ENCODE measurements at places on chromosomes 3 and 15.

DNA sequence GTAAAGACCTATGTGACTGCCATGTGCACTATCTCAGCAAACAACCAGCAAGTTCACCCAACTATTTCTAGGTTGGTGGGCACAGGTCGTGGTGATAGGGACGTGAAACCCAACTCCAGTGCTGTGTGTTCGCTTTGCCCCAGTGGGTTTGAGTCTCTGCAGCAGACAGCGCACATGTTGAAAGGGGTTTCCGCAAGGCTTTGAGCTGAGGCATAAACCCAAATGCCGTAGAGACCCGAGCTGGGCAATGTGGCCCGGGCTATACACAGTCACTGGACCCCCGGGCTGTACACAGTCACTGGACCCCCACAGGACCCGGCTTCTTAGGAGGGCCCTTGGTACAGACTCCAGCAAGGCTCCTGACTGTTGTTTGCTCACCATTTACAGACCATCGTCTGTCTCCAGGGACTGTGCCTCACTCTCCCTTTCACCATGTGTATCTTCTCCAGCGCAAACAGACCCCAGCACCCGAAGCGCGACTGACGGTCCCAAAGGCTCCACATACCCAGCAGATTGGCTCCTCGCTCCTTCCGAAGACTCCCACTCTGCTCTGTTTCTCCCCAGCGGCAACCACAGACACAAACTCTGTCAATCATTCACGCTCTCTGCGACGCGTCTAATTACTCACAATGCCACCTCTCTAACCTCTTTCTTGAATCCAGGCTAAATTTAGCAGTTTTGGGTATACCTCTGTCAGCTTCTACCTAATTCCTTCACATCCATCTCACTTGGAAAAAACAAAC lies 31.2 kb downstream of the PCSK6 start:
- DNase-seq: peak; percentile 39

- no peak for DNase-seq
Measured at GRCh38 chr15:63436341-63436740, 54.7 kb upstream of the CA12 start.

DNA sequence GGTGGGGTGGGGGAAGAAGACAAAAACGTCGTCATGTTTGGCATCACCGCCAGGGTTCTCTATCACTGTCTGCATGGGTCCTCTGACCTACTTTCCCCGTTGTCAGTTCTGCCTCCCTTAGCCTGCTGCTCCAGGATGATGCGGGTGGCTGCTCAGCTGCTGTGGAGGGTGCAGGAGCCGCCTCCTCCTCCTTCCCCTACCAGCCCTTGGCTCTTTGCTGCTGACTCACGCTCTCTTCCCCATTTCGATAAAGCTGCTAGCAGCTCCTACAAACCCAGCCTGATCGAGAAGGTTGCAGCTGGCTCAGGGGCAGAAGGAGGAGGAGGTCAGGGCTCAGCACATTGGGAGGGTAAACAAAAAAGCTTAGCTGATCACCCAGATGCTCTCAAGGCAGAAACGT lies 49.5 kb upstream of the SEC13 start:
- DNase-seq: no peak

GRCh38 chr15:80036071-80036470 lies 23.4 kb upstream of the ZFAND6 start:
- DNase-seq: no peak

DNA sequence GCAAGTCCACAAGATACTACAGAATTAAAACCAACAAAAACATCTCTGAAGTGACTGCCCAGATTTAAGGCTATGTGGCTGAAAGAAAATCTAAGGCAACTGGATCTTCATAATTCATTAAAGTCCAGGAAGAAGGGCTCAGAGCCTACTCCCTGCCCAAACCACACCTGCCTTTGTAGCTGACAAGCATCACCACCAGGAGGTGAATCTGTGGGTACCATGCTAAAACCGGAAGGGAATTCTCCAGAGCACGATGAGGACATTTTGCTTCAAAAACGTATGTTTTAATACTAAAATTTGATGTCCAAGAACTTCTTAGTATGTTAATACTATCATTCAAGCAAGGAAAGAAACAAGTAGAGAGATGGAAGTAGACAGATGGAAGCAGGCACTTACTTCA lies 495.9 kb upstream of the NECTIN3 start:
- no peak for DNase-seq

DNA sequence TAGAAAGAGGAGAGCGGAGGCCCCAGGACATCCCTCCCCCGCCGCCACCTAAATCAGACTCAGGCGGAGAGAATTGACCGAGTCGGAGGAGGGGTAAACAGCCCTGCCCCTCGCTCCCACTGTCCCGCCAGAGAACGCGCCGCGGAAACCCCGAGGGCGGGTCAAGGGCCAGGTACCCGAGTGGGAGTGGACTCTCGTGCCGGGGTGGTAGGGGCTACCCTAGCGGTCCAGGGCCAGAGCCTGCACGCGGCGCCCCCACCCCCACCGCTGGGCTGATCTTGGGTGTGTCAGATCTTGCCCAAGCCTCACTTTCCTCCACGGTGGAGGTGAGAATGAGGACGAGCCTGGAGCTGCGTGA lies 19.0 kb downstream of the SPATA12 start:
- DNase-seq: no peak

DNA sequence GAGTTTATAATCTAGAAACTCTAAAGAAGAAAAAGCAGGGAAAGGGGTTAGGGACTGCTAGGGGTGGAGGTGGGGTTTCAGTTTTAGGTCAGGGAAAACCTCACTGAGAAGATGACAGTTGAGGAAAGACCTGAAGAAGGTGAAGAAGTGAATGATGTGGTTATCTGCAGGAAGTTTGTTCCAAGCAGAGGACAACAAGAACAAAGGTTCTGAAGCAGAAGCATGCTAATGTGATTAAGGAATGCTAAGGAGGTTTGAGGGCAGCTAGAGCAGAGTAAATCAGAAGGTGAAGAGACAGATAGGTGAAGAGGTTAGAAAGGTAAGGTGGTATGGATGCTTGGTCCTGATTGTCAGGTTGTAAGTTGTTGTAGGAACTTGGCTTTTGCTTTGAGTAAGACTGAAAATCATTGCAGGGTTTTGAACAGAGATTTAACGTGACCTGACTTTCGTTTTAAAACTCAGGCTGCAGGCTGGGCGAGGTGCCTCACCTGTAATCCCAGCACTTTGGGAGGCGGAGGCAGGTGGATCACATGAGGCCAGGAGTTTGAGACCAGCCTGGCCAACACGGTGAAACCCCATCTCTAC lies 8.6 kb downstream of the OXSR1 start:
- no peak for DNase-seq

DNA sequence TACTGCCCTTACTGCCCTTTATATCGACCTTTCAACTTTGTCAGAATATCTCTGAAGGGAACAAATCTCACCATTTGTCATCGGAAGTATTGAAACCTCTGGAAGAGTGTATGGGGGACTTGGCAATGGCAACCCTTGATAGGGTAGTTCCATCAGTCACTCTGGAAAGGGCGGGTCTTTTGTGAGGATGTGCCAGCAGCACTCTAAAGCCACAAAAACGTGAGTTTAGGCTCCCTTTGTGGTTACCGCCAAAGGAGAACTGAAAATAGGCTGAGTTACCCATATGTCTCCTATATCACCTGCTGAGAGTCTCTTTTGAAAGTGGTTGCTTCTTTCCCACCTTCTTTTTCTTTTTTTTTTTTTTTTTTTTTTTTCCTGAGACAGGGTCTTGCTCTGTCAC lies 296.8 kb upstream of the CHRM5 start:
- DNase-seq: no peak

- DNase-seq: no peak
Measured at GRCh38 chr3:9266716-9267115, 17.3 kb upstream of the SRGAP3 start.

DNA sequence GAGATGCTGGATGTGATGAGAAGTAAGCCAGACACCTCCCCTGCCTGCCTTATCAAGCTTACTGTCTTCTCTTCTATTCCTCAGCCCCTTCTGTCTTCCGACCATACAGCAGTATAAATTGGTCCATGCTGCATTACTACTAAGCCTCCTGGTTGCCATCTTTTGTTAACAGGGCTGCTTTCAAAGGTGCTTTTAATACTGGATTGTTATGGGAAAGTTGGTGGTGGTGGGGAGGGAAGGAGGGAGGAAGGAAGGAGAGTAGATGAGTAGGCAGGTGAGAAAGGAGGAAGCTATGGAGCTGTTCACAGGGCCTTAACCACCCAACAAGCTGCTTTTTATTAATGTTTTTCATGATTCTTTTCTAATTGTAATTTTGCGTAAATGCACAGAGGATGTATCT lies 114.9 kb downstream of the SLC25A26 start:
- no peak for DNase-seq

DNA sequence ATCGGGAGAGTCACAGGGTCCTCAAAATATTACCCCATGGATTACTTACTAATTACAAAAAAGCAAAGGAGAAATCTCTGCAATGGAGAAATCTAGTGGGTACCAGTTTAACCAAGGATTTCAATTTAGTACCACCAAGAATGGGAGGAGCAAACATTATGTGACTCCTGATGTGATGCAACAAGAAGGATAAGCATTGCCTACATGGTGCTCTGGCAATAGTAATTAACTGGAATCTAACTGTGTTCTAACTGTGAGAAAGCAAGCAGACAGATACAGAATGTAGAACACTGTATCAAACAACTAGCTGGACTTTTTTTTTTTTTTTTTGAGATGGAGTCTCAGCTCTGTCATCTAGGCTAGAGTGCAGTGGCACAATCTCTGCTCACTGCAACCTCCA lies 159.2 kb downstream of the TNIK start:
- DNase-seq: no peak

GRCh38 chr3:122169911-122170310 lies 13.6 kb upstream of the CASR start:
- no peak for DNase-seq

DNA sequence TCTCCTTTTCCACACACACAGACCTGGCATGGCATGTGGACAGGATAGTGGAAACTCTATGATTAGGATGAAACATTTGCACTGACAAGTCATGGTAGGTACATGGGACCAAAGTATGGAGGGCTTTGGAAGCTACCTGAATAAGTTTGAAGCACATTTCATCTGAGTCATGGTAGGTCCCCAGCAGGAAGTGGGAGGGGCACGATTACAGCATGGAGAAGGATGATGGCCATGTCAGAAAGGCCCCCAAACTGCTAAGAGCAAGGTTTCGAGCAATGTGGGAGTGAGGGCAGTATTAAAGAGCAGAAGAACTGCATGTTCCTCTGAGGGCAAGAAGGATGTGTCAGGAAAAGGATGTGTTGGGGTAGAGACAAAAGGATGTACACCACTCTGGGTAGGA lies 51.5 kb upstream of the CSTA start:
- DNase-seq: no peak

GRCh38 chr3:10497439-10497838 lies 7.9 kb downstream of the ATP2B2 start:
- no peak for DNase-seq
